ENCODE measurements at places on chromosomes 11 and 22.

- no peak for DNase-seq
Observed at GRCh38 chr11:63445720-63446119, 45.2 kb downstream of the PLAAT5 start.

GRCh38 chr11:101923554-101923953 lies 7.2 kb upstream of the ANGPTL5 start:
- DNase-seq, result no peak

GRCh38 chr11:1075341-1075911 lies 752 bp downstream of the MUC2 start:
- DNase-seq, result peak; percentile 8

GRCh38 chr11:114077482-114078305 lies 18.2 kb downstream of the ZBTB16 start:
- DNase-seq, result peak; percentile 36

GRCh38 chr11:66081505-66081904 lies 11.4 kb downstream of the PACS1 start:
- peak; percentile 67 for DNase-seq

DNA sequence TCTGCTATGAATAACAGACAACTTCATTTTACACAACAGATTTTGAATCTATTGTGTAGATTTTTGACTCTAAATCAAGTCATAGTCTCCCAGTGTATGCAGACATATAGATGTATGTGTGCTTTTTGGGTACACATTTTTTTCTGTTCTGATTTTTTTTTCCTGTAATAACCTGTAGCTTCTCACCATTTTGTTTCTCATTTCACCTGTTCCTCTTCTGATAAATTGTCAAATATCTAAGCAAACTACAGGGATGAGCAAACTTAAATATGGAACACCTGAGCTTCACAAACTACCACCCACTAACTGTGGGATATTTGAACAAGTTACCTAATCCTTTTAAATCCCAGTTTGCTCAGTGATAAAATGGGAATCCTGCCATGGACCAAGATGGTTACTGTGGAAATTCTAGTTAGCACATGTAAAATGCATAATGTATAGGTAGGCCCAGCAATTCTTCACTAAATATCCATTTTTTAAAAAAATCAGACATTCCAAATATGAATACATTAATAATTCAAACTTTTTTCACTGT lies 15.7 kb downstream of the LGR4 start:
- no peak for DNase-seq

- no peak for DNase-seq
Observed at GRCh38 chr11:3840004-3840869, 522 bp downstream of the RHOG start.

GRCh38 chr22:44665115-44665514 lies 36.9 kb upstream of the PRR5 start:
- no peak for DNase-seq

GRCh38 chr11:1459764-1460395 lies 26.7 kb downstream of the MOB2 start:
- no peak for DNase-seq

DNA sequence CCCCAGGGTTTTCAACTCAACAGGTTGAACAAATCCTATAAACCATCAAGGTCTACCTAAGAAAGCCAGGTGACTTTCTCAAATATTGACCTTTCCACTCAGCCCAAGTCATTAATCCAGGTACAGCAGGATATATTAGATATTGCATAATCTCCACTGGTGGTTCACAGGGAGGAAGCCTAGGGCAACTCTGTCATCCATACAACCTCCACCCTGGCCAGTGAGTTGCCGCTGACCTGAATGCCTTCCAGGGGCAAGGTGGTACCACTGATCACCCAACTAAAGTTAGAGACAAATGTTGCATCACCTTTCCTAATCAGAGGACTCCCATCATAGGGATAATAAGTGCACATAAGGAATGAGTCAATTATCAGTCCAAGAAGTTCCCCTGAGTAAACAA lies 22.9 kb downstream of the GUCD1 start:
- no peak for DNase-seq

GRCh38 chr11:14974515-14975251 lies 2.5 kb upstream of the CALCA start:
- peak; percentile 41 for DNase-seq

DNA sequence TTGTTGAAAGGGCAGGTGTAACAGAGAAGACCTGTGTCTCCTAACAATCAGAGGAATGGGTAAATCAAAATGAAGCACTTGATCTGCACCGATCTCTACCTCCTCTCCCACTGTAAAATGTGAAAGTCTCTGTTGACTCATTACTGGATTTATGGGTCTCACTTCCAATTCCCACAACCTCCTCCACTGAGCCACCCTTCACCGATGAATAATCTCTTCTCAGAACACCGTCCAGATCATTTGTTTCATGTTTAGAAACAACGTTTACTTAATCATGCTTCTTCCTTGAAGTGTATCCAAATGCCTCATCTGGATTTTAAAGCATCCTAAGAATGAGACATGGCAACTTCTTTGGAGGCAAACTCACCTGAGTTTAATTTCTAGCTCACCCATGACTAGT lies 643.6 kb downstream of the ETS1 start:
- DNase-seq, result no peak

GRCh38 chr11:19241260-19242178 lies 774 bp upstream of the E2F8 start:
- DNase-seq, result no peak

DNA sequence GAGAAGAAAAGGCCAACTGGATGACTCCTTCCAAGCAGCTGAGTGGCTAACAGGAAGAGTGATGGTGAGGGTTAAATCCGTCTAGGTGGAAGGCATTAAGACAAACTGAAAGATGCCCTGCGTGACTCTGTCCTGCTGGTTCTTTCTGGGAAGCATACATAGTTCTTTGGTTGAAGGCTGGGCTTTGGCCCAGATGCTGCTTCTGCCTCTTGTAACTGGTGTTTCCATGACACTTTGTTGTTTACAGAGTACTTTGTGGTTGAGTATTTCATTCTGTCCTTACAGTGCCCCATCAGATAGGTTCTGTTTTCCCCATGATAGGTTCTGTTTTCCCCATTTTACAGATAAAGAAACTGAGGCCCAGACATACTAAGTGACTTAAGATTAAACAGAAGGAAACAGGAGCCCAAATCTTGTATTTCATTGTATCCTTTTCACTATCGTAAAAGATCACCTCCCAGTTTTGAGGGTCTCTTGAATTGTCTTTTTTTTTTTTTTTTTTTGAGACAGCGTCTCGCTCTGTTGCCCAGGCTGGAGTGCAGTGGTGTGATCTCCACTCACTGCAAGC lies 124.3 kb upstream of the RASSF10 start:
- no peak for DNase-seq

GRCh38 chr11:110327508-110327907 lies 31.1 kb upstream of the RDX start:
- no peak for DNase-seq

- no peak for DNase-seq
Observed at GRCh38 chr11:103601225-103601846, 435.1 kb upstream of the DDI1 start.

DNA sequence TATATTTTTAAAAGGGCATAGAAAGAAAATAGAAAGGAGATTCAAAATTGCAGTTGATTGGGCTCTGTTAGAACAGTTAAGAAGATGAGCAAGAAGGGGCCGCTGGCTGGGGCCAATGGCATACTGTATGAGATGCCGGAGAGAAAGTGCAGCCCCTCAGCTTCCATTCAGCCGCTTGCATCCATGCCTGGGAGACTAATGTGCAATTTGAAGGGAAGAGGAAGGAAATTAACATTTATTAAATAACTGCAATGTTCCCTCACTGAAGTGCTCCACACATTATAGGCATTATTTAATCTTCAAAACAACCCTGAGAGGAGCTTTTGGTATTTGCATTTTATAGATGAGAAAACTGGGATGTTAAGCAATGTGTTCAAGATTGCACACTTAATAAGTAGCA lies 44.7 kb upstream of the CSNK2A3 start:
- no peak for DNase-seq

GRCh38 chr11:42779555-42779954 lies 532.2 kb upstream of the API5 start:
- no peak for DNase-seq

GRCh38 chr11:74895340-74896116 lies 53.4 kb downstream of the XRRA1 start:
- DNase-seq, result no peak

DNA sequence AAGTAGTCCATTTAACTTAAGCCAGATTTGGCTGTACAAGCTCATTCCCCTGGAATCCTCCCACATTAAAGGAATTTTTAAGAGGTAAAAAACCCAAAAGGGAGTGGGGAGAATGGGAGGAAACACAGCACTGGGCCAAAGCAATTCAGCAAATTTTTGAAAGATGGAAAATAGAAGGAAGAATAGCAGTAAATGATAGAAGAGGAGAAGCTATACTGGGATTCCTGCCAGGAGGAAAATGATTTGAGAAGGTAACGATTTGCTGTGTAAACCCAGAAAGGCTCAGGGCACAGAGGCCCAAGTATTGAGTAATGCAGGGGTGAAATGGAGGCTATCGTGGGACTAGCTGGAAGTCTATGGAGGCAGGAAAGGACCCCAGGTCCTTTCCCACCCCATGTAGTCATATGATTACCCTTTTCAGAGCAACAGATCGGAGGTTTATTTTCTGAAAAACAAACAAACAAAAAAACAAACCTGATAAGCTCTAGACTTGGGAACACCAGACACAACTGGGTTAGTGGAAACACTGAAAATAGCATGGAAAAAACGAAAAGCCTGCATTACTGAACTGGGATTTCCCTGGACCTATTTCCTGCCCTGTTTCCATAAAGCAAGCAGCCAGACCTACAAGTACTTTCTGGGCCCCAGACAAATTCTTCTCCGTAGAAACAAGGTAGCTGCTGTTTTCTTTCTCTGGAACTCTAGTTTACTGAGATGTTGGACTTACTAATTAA lies 140.0 kb downstream of the SWAP70 start:
- no peak for DNase-seq

DNA sequence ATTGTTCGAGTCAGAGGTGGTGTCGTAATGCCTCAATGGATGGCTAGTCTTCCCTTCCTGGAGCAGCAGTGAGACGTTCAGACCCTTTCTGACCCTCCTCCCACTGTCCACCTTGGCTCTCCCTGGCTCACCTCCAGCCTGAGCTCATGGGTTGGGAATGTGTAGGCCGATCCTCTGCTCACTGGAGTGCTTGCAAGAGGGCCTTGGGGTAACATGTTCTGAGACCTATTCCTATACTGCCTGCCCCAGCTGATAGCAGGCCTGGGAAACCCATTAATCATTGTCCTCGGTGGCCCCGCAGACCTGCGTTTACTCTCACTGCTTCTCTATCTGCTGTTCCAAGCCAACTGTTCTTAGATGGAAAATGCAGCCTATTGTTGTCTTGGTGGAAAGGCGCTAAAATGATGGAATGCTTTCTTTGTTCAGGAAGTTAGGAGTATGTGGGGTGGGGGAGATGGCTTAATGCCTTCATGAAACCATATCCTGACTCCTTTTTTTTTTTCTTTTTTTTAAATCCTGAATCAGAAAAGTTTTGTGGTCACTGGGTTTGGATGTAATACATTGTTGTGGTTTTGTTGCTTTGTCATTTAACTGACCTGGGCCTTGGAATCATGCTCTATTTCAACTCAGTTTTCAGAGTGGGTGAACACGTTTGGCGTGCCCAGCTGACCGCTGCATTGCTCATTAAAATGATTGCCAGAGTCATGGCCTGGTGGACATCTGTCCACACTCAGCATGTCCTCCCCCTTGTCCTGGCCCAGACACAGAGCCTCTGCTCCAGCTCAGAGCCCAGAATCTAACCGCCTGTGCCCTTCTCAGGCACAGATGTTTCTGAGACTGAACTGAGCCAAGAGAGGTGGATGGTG lies 72.5 kb downstream of the MICAL2 start:
- DNase-seq, result no peak

DNA sequence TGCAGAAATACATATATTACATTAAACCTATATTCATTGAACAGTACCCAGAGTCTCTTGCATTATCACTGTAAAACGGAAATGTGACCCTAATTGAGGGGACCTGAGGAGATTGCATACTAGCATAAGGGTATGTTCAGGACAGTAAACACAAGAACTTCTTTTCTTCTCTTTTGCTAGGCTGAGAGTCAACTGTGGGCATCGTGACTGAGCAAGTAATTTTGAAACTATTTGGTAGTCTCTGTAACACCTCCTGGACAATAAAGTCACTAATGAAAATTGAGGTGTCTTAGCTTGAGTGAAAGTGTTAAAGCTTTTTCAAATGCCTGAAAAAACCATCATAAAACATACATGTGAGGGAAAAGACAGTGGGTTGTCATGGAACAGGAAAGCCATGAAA lies 90.9 kb downstream of the PDHX start:
- DNase-seq, result no peak

DNA sequence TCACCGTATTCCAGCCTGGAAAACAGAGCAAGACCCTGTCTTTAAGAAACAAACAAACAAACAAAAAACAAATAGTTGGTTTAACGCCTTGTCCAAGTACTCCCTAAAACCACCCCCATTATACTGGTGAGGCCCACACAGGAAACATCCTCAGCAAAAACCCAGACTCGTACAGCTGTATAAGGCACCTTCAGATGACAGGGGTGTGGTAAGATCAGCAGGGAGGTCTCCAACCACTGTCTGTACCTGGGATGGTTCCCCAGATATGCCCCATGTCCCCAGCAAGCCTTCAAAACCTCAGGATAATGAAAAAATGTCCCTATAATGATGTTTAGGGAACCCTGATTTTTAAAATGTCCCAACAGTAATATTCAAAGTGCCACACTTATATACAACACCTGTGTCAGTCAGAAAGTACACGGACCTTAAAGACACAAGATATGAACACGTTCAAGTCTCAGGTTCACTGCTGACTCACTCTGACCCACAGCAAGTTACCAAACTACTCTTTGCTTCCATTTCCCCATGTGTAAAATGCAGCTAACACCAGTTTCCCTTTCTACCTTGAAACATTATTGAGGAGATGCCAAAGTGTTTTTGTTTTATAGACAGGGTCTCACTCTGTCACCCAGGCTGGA lies 9.3 kb downstream of the SF3A1 start:
- no peak for DNase-seq

GRCh38 chr11:13644997-13645687 lies 23.3 kb upstream of the FAR1 start:
- no peak for DNase-seq

- DNase-seq, result no peak
Observed at GRCh38 chr11:103543456-103543855, 434.2 kb downstream of the DYNC2H1 start.

GRCh38 chr11:130634961-130635473 lies 186.6 kb downstream of the ADAMTS15 start:
- DNase-seq, result no peak

DNA sequence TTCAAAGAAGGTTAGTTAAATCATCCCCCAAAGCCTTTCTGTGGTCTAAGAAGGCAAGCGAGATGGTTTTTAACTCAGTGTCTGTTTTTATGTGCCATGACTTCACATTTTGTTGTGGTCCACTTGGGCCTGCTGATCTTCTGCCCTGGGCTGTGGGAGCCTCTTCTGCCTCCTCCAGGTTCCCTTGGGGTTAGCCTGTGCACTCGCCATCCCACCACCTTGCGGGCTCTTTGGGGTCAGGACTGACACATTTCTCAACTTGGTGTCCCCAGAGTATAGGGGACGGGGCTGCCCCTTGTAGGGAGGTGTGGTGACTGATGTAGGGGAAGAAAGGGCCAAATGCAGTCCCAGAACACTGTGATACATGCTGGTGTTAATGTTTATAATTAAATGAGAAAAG lies 207.0 kb downstream of the TBC1D22A start:
- DNase-seq, result no peak

- peak; percentile 72 for DNase-seq
Observed at GRCh38 chr11:64000026-64000739, 13.9 kb downstream of the OTUB1 start.

Data from T-helper 17 cell (primary cell).